NCI-H1105 treated with DMSO at 0.1 percent for 48 hours (cell line): ENCODE measurements at places on chromosomes 2 and 18.

- DNase-seq: no peak
Measured at GRCh38 chr2:239873656-239874635, 151.2 kb downstream of the NDUFA10 start.

- no peak for DNase-seq
Measured at GRCh38 chr2:226891780-226892590, 56.1 kb downstream of the RHBDD1 start.

GRCh38 chr18:74534150-74534969 lies at the start of gene CNDP1:
Gene CNDP1 (plus strand): TSS chr18:74534500. CDS start chr18:74534668, 168 bp downstream.
- no peak for DNase-seq

GRCh38 chr2:108943751-108944150 lies 45.3 kb downstream of the EDAR start:
- DNase-seq: no peak

DNA sequence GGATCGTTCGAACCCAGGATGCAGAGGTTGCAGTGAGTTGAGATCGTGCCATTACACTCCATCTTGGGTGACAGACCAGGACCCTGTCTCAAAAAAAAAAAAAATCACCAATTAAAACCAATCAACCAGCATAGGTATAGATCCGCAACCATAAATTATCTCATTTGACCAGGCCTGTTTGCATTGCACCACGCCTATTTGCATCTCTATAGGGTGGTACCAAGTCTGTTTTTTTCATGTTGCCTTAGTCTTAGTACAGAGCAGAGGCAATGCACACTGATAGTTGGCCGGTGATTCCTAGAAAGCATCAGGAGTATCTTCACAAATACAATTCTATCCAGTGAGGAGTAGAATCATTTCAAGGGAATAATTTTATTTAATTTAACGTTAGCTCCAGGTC lies 9.3 kb upstream of the NPC1 start:
- DNase-seq: no peak

GRCh38 chr2:170229125-170229524 lies 51.2 kb downstream of the MYO3B start:
- peak; percentile 37 for DNase-seq

DNA sequence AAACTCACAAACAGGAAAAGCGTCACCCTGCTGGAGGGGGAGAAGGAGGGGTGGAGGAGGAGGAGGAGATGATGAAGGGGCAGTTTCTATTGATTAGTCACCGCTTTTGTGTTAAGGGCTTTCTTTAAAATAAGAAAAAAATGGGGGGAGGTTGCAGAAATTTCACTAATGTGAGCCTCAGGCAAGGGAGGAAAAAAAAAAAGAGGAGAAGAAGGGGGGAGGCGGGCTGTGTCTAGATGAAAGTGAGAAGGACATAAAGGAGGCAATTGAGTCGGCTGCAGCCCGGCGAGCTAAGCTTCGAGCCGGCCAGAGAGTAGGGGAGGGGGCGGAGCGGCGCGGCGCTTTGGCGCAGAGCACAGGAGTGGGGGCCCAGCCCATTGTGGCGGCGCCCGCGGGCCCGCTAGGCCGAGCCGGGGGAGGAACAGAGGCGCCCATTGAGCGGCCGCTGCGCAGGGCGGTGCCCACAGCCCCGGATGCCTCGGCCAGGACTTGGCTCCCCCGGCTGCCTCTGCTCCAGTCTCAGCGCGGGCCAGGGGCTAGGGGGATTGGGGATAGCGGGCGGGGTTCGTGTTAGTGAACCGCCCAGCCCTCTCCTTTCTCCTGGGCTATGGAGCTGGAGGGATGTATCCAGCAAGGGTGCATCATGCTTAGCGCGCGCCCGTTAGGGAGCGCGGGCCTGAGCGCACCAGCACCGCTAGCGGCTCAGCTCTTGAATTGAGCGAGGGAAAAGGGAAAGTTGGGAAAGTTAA lies 7.9 kb downstream of the PAX3 start:
- no peak for DNase-seq

DNA sequence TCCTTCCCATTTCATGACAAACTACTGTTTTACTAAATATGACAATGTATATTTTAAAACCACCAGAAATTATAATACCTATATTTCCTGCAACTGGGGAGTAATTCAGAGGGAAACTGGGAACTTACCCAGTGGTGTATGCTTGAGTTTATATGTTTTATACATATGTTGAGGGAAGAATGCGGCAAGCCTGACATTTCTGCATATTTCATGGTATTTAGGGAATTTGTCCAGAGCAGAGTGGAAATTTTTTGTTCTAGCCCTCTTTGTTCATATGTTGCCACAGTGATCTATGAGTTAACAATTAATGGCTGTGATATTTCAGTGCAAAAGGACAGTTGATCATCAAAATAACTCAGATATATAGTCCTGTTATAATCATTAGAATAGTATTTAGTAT lies 230.8 kb upstream of the VWC2L start:
- no peak for DNase-seq

GRCh38 chr2:240146627-240147278 lies 6.3 kb upstream of the OTOS start:
- DNase-seq: no peak

- no peak for DNase-seq
Measured at GRCh38 chr2:168684921-168685599, 117.4 kb upstream of the NOSTRIN start.

DNA sequence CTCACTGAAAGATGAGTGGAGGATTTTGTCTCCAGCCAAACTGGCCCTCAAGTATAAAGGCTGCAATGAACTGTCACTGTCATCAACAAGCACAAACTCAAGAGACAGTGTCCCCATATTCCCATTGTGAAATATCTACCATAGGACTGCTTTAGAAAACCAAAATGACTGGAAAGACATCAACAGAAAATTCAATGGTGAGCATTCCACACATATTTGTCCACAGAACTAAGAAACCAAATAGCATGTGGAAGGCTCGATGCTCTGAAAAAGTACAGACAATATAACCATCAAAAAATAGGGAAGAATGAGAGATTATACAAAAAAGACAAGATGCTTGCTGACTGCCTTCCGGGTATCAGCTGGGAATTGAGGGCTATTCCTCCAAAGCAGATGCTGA lies 37.6 kb downstream of the TGFBRAP1 start:
- DNase-seq: no peak

GRCh38 chr2:199457147-199458008 lies at the start of gene SATB2:
Gene SATB2 (minus strand): TSS chr2:199457939. CDS start chr2:199456037, 1,902 bp downstream.
- DNase-seq: peak; percentile 28

DNA sequence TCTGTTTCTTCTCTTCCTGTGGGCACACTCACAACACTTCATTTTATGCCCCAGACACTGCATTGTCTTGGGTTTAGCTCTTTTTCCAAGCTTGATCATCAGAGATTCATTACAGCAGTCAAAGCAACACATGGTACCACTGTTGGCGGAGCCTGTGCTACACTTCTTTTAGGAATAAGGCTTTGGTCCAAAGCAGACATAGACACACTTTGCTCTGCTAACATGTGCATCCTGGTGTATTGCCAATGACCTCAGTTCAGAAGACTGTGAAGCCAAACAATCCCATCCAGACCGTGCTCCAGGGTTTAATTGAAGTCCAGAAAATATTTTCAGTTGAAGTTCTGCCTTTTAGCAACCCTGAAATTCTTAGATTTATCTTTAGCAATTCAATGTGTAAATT lies 354.6 kb upstream of the RAB12 start:
- DNase-seq: no peak

GRCh38 chr2:220279840-220280239 lies 652.4 kb downstream of the SLC4A3 start:
- no peak for DNase-seq

DNA sequence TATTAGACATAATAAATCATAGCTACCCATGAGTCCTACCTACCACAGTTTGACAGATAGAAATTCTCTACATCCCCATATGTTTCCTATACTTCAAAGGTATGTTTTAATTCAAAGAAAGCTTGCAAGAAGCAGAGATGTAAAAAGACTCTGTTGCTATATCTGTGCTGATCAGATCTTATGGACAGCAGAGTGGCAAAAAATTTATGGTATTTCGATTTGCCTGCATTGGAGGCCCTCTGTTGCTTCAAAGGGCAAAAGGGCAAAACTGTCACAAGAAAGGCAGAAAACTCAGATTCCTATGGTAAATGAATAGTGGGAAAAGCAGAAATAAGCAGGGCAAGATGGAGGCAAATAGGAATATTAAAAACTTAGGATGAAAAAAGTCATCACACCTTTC lies 447.8 kb upstream of the SPHKAP start:
- DNase-seq: no peak

- no peak for DNase-seq
Measured at GRCh38 chr18:59300676-59301285, 17.7 kb downstream of the CPLX4 start.

GRCh38 chr2:25672494-25673299 lies 680 bp downstream of the DTNB start:
- peak; percentile 48 for DNase-seq

GRCh38 chr2:147365622-147366021 lies 479.2 kb upstream of the ACVR2A start:
- no peak for DNase-seq

DNA sequence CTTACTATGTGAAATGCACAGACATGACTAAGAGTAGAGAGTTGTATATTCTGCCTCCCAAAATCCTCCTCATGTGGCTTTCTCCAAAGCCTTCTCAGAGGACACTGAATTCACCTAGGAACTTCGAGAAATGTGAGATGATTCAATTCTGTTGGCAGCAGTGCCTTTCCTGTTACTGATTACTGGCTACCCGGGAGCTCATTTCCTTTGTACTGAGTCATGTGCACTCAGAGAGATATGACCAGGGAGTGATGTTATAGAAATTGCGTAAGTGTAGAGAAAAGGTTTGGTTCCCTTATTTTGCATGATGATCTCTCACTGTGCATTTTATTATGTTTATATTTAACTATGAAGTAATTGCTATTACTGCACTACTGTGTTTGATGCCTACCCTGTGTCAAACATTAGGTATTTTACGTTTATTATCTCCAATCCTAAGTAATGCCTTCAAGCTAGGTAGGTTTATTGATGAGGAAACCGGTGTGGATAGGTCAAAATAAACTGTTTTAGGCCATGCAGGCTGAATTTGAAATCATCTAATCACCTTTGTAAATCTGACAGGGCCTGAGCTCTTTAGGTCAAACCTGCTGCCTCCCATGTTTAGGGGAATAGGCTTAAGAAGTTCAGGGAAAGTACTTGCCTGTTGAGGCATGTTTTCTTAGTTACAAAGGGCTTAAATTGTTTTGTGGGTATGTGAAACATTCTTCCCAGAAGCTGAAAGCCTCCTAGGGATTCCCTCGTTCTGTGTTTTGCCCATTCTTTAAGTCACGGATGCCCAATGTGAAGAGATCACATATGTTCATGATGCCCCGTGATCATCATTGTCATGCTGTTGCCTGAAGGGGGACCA lies 86.8 kb downstream of the FMNL2 start:
- DNase-seq: no peak

- no peak for DNase-seq
Measured at GRCh38 chr2:168723275-168723899, 79.0 kb upstream of the NOSTRIN start.

GRCh38 chr2:48345176-48345575 lies 184.8 kb upstream of the STON1 start:
- no peak for DNase-seq

DNA sequence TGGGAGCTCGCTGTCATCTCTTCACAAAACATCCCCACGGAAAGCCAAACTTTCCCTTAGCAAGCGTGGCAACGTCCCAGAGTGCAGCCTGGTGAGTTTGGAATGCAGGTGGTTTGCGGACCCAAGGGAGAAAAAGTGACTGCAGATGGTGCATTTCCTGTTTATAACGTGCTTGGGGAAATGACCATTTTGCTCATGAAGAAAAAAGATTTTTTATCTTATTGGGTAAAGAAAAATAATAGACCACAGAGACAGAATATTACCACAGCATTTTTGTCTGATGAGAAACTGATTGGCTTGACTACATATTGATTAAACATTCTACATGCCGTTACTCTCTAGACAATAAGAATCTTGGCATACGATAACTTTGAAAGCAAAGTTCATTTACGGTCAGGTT lies 136.5 kb downstream of the COPS8 start:
- no peak for DNase-seq

- DNase-seq: no peak
Measured at GRCh38 chr2:25347846-25348245, 6.1 kb upstream of the DNMT3A start.

GRCh38 chr2:10405448-10405847 lies 42.7 kb downstream of the ODC1 start:
- DNase-seq: peak; percentile 29

DNA sequence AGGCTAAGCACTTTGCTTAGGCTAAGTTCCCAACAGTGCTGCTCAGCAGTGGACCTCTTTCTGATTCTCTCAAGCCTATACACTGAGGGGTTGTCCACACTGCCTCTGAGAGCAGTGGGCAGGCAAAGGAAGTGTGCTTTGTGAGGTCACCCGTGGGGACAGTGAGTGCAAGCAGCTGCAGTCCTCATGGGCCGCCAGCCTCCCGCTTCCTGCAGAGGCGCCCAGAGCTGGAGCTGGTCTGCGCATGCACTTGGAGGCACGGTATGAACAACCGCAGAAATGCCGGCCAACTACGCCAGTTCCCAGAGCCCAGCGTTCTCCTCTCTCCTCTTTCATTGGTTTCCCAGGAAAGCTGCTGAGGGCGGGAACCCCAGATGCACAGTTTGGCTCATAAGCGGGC lies 149.5 kb upstream of the DLX2 start:
- DNase-seq: no peak
